Stimulated activated CD8-positive, alpha-beta memory T cell treated with anti-CD3 and anti-CD28 coated beads, Interleukin-2, amount 100 ng/mL, for 48 hours (primary cell): ENCODE measurements at places on chromosomes 1 and 21.
A peak's percentile ranks its signal among the peaks of the same experiment; 100 is the strongest.

- DNase-seq, result no peak
Measured at GRCh38 chr1:185291159-185291558, 25.9 kb downstream of the IVNS1ABP start.

- DNase-seq, result no peak
Measured at GRCh38 chr1:24374891-24375786, 38.4 kb downstream of the STPG1 start.

DNA sequence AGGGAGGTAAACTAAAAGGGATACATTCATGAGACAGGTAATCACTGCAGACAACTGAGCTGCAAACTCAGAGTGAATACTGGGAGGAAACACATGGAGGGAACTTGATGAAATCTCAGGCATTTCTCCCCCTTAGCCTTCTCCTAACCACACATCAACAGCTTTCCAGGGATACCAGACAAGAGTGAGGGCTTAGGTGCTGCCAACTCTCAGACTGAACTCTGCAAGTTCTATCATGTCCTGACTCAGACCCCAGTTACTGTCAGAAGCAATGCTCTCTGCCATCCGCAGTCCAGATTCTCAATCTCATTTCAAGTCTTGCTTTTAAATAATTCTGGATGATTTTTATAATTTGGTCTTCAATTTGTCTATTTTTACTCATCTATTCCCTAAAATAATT lies 267.3 kb downstream of the LTN1 start:
- no peak for DNase-seq

DNA sequence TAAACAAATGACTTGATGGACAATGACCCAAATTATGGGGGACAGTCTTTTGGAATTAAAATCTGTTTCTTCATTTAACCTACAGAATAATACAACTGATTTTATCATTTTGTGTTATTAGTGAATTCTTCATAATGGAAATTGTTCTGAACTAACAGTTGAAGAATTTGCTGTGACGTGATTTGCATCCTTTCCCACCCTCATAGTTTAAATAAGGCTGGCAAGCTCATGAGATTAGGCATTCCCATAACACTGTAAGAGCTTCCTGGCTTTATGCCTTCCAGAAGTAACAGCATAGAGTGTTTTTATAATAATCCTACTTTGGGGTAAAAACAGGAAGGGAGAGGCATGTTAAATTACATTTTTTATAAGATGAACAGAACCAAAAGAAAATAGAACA lies 95.7 kb downstream of the ATP6V1G3 start:
- no peak for DNase-seq

GRCh38 chr1:4975856-4976255 lies 321.4 kb downstream of the AJAP1 start:
- DNase-seq, result no peak

DNA sequence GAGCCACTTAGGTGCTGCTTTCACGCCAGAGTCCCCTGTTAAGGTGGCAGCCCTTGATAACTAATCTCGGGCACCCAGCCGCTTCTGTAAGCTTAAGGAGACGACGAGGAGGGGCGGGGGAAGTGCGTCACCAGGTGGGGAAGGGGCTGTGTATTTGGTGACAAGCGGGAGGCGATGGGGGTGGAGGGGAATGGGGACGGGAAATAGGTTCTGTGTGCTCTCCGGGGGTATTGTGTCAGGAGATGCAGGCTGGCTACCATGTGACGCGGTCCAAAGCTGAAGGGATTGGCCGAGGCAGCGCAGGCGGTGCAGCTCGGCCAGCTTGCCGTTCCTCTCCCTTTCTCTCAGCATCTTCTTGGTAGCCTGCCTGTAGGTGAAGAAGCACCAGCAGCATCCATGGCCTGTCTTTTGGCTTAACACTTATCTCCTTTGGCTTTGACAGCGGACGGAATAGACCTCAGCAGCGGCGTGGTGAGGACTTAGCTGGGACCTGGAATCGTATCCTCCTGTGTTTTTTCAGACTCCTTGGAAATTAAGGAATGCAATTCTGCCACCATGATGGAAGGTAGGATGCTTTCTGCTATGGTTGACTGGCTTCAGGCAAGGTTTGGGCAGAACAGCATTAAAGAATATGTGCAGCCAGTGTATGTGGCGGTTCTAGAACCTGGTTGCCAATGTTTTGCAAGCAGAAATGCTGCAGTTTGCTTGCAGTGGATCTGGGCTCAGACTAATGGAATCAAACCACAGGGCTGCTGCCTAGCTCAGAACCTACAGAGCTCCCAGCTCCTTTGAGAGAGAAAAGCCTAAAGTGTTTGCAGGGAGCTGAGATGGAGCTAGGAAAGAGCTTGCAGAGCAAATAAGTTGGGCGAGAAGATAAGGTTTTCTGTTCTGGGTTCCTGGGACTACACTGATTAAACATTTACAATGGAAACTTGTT lies at the start of gene SGIP1:
SGIP1 (plus strand) TSS at position 350 of the 937 bp plus-strand sequence; CDS start at position 556, 206 bp downstream.
- DNase-seq, result no peak

GRCh38 chr1:221963742-221964141 lies 221.9 kb upstream of the DUSP10 start:
- no peak for DNase-seq

DNA sequence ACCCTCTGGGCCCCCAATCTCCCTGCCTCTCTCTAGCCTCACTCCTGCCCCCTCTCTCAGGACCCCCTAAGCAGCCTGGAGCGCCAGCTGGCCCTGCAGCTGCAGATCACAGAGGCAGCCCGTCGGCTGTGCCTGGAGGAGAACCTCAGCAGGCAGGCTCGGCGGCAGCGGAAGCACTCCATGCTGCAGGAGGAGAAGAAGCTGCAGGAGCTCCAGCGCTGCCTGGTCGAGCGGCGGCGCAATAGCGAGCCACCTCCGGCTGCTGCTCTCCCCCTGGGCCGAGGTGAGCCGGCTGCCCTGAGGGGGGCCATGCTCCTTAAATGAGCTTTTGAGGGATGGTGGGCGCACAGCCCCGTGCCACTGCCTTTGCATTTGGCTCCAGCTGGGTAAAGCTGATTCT lies 6.2 kb downstream of the INAVA start:
- no peak for DNase-seq

- no peak for DNase-seq
Measured at GRCh38 chr1:77430966-77431690, 149.3 kb downstream of the AK5 start.

DNA sequence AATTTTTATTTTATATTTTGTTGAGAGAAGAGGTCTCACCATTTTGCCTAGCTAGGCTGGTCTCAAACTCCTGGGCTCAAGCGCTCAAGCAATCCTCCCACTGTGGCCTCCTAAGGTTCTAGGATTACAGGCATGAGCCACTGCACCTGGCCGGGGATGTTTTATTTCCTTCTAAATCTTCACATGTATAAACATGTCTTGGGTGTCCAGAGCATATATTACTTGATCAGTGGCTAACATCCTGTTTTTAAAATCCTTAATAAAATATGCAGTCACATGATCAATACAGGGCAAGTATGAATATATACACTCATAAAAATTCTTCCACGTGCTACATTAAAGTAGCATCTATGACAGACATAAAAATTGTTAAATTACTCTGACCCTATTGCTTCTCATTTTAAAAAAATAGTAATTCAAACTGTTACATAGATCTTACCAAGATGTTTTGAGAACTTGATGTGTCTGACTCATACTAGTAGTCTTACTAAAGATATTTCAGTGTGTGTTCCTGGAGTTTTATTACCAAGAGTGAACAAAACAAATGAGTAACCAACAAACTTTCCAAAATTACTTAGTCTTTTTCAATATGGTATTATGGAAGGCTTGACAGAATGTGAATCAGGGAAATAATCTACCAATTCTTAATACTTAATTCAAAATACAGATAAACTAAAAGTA lies 222.5 kb downstream of the SLC45A1 start:
- no peak for DNase-seq

- no peak for DNase-seq
Measured at GRCh38 chr21:37503848-37504467, 137.4 kb downstream of the DYRK1A start.

- peak; percentile 79 for DNase-seq
Measured at GRCh38 chr1:38046884-38047602, 450 bp upstream of the POU3F1 start.

DNA sequence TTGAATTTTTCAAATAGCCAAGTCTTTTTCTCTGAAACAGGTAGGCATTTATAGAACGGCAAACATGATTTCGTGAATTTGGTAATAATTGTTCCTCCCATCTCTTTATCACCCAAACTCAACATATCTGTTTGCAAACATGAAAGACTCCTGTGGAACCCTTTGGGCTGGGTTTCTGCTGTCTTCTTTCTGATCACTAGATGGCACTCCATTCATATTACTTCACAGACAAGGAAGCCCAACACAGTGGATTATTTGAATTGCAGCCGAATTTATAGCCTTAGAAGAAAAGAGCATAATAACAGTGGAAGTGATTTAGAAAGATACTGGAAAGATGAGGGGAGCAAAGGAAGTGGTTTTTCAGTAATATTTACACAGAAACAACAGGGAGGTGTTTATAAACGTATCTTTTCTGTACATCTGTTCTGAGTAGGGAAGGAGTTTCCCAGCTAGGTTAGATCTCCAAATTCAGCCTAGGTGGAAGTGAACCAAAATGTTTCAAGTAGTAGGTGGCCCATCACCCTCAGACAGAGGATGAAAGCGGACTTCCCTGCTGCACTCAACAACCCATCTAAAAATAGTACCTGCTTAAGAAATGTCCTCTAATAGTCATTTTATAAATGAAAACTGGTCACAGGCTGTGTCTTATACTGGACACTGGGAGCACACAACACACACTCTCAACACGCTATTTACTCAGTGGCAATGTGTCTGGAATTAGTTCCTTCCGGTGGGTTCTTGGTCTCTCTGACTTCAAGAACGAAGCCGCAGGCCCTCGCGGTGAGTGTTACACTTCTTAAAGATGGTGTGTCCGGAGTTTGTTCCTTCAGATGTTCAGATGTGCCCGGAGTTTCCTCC lies 67.6 kb downstream of the MAP3K21 start:
- DNase-seq, result no peak

- no peak for DNase-seq
Measured at GRCh38 chr1:182262425-182262824, 129.2 kb downstream of the GLUL start.

DNA sequence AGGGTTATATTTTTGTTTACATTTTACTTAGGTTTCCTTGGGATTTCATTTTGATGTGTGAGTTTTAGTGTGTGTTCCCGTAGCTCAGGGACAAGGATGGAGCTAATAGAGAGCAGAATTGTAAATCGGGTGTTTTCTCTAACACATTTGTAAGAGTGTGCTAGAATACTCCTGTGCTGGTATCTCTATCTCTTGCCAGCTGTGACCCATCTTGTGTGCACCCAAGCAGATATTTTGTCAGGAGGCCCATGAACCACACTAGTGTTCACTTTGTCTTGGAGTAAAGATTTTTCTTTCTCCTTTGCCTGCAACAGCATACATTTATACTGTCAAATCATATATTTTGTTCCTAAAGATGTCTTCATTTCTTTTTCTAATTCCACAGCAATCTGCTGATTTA lies 23.4 kb downstream of the KRTAP19-8 start:
- no peak for DNase-seq

DNA sequence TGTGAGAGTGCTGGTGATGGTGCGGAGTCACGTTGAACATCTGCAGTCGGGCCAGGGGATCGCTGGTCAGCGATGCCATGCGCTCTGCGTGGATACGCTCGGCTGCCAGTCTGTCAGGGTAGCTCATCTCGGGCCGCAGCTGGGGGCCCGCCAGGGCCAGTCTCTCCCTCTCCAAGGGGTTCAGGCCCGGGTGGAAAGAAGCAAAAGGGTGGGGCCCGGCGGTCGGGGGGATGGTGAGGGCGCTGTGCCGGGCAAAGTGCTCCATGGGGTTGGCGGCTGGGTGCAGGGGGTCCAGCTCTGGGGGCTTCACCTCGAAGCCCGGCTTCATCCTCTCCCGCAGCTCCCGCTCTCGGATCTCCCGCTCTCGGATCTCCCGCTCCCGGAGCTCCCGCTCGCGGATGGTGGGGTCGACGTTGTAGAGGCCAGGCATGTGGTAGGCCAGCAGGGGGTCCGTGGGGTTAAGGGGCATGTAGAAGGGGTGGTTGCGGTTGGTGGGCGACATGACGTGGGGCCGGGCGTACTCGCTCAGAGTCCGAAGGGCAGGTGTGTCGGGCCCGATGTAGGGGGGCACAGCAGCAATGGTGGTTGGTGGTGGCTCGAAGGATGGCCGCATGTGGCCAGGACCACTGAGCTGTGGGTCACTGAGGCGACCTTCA lies 40.5 kb downstream of the SLC45A1 start:
- no peak for DNase-seq

DNA sequence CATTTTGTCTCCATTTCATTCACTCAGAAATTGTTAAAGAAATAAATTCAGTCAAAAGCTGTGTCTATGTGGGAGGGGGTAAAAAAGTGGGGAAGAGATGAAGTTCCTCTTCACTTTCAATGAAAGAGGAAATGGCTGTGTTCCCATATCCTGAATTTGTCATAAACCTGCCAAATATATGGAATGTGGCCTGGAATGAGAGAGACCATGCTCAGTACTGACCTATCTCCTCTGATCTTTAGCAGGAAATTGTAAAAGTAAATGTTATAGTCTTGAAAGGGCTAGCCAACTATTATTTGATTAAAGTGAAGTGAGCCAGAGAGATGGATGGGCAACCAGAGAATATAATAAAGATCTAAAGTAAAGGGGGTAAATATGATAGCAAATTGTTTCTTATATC lies 130.3 kb upstream of the C21orf91 start:
- DNase-seq, result no peak

DNA sequence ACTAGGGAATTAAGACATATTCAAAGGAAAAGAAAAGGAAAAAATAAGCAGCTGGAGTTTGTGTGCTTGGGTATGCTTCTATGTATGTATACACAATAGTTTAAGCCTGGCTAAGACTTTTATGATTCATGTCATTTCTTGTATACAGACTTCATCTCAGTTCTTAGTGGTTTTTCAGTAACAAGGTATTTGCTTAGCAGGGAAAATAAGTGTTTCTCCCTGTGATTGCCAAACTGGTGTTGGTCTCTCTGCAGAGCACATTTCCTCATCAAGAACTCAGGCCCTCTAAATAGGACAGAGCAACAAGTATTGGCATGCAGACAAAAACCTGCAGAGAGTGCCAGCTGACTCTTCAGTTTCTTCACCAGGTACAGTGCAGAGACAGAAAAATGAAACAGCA lies 484.4 kb upstream of the ZRANB2 start:
- DNase-seq, result no peak

DNA sequence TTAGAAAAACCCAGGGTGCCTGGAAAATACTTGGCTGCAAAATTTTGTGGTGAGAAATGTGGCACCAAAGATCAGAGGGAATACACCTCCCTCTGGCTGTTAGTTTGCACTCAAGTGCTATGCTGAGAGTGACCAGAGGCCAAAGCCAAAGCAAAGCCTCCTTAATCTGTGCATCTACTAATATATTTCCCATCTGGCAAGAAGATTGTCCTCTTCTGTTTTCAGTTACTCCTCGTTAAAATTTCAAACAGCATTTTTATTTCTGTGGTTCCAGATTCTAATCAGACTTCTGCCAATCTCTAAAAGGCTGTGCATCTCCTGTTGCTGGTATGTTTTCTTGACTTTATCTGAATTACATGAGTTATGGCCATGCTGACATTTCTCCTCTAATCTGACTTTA lies 327.4 kb downstream of the TBX15 start:
- DNase-seq, result no peak

DNA sequence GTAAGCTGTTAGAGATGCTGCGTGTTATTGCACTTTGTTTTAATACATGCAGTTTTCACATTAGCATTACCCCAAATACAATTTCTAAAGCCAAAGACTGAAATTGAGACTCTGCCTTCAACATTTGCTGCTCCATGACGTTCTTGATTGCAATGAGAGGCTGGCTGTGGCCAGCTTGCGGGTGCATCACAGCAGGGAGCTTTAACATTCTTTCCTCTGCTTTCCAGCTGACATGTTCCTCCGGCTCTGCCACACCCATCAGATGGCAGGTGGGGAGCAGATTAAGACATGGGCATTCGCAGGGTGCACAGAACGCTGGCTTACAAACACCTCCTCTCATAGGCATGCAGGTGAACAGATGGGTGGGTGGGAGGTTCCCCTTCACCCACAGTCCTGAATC lies 314.1 kb downstream of the DISC1 start:
- DNase-seq, result no peak
